Fibroblast of mammary gland (primary cell): ENCODE measurements at places on chromosomes 5 and 9.

- DNase-seq: no peak
Measured at GRCh38 chr5:113660206-113660605, 146.7 kb downstream of the YTHDC2 start.

DNA sequence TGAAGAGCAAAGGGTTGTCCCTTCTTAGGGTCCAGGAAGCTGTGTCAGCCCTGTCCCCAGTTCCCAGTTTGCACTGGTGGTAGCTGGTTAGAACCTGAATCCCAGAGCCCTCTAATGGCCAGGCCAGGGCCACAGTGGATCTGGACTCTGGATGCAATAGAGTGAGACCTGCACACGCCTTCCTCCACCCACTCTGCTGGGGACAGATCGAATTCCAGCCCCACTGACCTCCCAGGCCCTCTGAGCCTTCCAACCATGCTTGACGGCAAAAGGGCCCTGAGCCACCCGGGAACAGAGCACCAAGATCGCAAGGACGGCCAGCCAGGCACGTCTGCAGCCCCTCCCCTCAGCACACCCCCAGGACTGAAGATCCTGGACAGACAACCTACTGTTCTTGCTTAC lies 23.7 kb downstream of the NAIF1 start:
- no peak for DNase-seq

- DNase-seq: no peak
Measured at GRCh38 chr5:144289277-144289676, 118.6 kb downstream of the KCTD16 start.

DNA sequence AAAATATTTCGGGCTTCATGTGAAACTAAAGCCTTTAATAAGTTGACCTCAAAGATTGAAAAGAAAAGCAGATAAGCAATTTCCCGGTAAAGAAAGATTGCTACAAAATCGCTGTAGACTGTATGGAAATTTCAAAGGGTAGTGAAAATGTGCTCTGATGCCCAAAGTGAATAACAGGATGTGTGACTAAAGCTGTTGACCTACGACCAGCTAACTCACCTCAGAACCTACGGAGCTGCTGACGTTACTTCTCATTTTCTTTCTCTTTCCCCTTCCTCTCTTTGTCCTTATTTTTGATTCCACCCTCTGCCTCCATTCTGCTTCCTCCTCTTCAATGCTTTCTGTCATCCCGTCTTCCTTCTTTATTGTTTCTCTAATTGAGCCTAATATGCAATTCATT lies 103.2 kb downstream of the PDE4D start:
- DNase-seq: peak; percentile 80

DNA sequence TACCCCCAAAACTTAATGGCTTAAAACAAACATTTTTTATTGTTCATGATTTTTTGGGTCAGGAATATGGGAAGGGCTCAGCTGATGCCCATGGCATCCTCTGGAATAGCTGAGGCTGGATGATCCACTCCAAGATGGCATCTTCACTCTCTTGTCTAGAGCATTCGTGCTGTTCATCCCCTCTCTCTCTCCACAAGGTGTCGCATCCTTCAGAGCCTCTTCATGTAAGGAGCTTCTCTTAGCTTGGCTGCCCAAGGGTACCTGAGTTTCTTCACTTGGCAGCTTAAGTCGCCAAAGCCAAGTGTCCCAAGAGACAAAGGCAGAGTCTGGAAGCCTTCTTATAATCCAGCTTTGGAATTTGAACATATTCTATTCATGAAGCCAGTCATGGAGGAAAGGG lies 294.7 kb downstream of the CHSY3 start:
- peak; percentile 34 for DNase-seq

- peak; percentile 8 for DNase-seq
Measured at GRCh38 chr5:73617510-73618279, 8.3 kb upstream of the ARHGEF28 start.

DNA sequence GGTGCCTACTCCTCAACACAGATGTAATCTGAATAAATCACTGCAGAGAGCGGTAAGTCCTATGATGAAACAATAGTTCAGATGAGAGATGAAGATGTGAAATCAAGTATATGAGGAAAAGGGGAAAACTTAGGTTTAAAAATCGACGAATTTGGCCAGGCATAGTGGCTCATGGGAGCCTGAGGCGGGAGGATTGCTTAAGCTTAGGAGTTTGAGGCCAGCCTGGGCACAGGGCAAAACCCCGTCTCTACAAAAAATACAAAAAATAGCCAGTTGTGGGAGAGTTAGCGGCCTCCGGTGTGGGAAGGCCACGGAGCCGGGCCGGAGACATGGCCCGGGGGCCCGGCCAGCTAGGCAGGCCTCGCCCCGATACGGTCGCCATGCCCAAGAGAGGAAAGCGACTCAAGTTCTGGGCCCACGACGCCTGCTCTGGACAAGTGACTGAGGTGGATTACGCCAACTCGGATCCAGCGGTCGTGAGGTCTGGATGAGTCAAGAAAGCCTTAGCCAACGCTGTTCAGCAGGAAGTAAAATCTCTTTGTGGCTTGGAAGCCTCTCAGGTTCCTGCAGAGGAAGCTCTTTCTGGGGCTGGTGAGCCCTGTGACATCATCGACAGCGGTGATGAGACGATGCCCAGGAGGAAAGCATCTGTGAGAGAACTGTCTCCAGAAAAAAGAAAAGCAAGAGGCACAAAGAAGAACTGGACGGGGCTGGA lies 62.8 kb upstream of the SUB1 start:
- peak; percentile 98 for DNase-seq

DNA sequence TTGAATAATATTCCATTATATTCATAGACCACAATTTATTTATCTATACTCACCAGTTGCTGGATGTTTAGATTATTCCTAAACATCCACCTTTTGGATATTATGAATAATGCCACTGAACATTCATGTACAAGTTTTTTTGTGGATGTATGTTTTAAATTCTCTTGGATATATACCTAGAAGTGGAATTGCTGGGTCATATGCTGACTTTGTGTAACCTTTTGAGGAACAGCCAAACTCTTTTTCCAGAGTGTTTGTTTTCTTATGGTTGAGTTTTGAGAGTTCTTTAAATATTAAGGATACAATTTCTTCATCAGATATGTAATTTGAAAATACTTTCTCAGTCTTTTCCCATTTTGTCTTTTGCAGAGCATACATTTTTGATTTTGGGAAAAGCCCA lies 2.7 kb downstream of the VPS13A start:
- no peak for DNase-seq

GRCh38 chr9:123933440-123934212 lies 3.7 kb upstream of the DENND1A start:
- DNase-seq: peak; percentile 84

GRCh38 chr5:1421521-1422341 lies 23.5 kb downstream of the SLC6A3 start:
- no peak for DNase-seq

DNA sequence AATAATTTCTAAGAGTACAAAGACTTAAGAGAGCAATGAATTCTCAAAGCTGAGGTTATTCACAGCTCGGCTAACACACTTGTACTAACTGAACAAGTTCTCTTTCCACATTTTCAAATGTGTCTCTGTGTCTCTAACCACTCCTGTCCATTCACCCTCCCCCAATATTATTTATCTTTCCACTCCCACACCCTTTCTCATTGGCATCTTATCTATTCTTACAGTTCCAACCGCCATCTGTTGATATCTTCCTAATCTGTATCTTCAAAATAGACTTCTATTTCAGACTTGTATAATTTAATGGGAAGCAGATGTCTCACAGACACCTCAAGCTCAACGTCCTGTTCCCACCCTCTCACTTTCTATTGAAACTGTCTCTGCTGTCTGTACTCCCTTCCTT lies 205.9 kb downstream of the ANXA1 start:
- DNase-seq: no peak

GRCh38 chr5:159855476-159856191 lies 60.6 kb upstream of the ADRA1B start:
- DNase-seq: peak; percentile 88

DNA sequence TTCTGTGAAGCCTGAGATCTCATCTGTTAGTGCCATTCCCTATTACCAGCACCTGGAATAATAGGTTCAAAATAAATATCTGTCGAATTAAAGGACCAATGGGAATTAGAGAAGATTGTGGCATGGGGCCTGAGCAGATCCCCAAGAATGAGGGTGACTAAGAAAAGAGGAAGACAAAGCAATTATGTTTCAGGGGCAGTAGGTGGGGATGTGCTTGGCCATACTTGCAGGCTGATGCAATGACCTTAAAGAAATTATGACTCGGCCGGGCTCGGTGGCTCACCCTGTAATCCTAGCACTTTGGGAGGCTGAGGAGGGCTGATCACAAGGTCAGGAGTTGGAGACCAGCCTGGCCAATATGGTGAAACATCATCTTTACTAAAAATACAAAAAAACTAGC lies 562.8 kb downstream of the PTPRD start:
- DNase-seq: peak; percentile 53
